ENCODE measurements at places on chromosomes 1 and 21. TPM values are rescaled to one million over a fixed set of nuclear protein-coding genes. Genes with fewer than 3 reads are reported as not detected.

The CLCA1 gene
- total RNA-seq = not detected

DNA sequence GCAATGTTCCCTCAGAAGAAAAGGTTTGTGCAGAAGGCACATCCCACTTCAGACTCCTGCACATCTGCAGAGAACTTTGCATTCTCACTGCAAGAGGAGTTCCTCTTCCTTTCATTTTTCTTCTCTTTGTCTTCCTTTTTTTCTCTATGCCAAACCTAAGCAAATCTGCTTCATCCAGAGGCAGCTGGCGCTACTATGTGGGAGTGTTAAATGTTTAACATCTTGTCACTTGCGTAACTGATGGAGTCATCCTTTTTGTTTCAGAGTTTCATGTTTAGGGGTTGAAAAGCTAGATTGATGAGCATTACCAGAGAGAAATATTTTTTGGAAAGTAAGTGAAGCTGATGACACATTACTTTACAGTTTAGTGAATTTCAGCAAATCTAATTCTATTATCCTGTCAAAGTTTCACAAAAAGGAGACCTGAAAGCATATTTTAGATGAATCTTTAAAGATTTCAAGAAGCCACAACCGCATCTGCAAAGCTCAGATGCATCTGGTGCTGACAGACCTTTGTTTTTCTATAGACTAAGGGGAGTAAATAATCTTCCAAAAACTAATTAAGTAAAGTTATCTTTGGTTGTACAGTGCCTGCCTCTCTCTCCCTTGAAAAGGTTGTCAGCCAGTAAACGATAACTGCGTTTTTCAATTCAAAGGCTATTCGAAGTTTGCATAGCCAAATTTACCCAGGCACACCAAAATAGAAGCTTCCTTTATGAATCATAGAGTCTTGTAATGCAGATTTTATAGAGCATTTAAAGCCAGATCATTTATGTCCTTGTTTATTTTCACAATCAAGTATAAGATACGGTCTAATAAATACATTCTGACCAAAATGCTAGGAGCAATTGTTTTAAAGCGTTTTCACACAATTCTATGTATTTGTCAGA is 1.2 kb upstream of the LRRC53 start:
- no peak for DNase-seq

- DNase-seq = no peak
Observed at GRCh38 chr1:9008236-9008635, 18.0 kb downstream of the SLC2A7 start.

GRCh38 chr1:107100331-107100984 is 40.4 kb upstream of the NTNG1 start:
- DNase-seq = no peak
